ENCODE measurements at places on chromosomes 2 and 18.

GRCh38 chr18:69858897-69859296, 88.8 kb downstream of the CD226 start:
- no peak for DNase-seq

DNA sequence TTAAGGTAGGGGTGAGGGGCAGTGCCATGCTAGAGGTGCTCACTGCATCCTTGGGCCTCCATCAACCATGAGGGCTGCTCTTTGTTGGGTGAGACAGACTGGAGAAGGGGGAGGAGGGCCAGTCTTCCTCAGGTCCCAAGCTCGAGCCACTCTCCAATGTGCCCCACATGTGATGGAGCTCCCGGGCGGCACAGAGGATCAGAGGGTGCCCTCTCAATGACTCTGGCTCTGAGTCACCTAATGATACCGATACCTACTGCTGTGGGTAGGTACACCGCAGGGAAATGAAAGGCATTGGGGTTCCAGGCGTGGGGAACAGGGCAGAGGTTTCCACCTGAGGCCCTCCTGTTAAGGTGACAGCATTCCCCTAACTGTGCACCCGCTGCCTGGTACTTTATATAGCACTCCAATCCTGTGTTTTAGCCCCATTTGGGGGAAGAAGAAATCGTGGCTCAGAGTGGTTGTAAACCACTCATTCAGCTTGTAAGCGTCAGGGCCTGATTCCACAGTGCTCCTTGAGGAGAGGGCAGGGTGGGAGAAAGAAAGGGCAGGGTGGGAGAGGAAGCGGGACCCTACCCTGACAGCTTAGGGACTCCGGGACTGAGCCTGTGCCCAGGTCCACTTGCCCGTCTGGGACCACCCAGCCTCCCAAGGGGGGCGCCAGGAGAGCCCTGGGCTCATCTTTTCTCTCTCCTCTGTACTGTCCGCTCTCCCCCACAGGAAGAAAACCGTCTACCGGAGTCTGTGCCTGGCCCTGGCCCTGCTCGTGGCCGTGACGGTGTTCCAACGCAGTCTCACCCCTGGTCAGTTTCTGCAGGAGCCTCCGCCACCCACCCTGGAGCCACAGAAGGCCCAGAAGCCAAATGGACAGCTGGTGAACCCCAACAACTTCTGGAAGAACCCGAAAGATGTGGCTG, 1.8 kb downstream of the B3GNT7 start:
- DNase-seq, result no peak

GRCh38 chr2:221674446-221674845, 102.3 kb upstream of the EPHA4 start:
- DNase-seq, result no peak

- no peak for DNase-seq
These were observed 2.4 kb upstream of the CTDP1 start for GRCh38 chr18:79677221-79677620.

GRCh38 chr2:189683348-189683747, 8.9 kb downstream of the ANKAR start:
- no peak for DNase-seq

DNA sequence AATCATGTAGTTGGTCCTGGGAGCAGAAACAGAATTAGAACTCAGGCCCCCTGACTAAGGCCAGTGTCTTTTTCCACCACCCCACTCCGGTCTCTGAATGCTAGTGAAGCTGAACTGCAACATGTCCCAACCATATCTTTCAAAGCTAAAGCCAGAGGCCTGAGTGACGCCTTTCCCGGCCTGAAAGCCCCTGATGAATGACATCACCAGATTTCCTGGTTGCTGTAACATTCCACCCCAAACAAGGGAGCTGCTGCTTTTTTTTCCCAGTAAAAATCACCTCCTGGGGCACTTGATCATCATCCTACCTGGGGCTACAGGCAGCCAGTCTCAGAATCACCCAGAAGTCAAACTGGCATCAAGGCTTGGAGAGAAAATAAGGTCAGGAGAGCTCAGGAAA, 162.7 kb downstream of the ARL4C start:
- no peak for DNase-seq

DNA sequence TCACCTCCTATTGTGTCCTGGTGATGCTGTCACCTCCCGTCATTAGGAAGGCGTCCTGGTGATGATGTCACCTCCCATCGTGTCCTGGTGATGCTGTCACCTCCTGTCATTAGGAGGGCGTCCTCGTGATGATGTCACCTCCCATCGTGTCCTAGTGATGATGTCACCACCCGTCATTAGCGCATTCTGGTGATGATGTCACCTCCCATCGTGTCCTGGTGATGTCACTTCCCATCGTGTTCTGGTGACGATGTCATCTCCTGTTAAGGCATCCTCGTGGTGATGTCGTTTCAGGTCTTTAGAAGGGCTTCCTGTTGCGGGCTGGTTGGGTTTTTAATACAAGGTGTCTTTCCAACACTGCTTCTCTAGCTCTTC, 40.7 kb downstream of the CTDP1 start:
- no peak for DNase-seq

DNA sequence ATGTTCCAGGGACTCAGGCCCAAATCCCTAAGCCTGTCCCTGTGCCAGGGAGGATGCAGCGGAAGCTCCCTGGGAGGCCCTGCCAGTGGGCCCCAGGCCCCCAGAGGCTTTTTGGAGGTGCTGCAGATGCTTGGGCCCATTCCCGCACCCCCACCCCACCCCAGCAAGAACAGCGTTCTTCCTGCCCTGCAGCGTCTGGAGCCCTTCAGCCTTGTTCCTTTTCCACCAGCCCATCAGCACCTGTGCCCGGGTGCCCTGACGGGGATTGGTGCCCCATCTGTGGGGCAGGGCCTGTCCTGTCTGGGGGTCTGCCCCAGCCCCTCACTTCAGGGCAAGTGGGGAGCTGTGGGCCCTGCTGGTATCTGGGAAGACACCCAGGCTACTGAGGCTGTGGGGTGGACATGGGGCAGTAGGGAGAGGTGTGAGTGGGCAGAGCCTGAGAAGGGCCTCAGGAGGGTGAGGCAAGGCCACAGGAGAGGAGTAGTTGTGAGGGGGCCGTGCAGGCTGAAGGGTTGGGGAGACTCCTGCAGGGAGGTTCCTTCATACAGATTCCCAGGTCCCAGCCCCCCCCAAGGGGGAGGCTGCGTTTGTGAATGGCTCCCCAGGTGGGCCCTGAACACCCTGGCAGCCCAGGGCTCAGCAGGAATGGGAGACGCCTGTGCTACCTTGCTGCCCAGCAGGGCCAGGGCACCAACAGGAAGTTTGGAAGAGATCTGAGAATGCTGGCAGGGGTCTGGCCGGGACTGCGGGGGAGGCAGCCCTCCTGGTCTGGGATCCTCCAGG, 2.4 kb downstream of the RNPEPL1 start:
- DNase-seq, result no peak

GRCh38 chr2:44745922-44746766, 195.4 kb upstream of the SIX3 start:
- no peak for DNase-seq

GRCh38 chr18:23926571-23926970, 88.0 kb upstream of the TTC39C start:
- no peak for DNase-seq

DNA sequence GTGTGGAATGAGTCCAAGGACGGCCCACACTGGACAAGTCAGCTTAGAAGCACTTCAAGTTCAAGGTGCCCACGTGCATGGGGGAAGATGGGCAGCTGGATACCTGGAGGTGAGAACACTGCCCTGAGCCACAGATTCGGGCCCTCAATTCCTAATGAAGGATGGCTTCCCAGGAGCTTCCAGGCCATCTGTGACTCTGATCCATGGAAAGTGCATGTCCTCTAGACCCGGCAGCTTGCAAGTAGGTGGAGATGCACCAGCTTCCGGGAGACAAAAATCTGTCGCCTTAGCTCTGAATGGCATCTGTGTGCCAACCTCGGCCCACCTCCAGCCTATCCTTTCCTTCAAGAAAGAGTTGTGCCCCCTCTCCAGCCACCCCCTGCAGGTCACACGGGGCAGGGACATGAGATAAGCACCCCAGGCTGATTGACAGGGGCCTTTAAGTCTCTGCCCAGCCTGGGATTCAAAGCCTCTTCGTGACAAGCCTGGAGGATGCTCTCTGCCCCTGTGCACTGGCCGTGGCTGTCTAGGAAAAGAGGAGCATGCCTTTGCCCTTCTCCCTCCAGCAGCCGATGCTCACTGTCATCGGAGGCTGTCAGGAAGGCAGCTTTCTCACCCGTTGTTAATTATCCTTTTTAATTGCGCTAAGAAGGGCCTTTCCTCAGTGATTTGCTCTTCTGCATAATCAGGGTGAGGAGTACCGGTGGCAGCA, 65.5 kb downstream of the BIN1 start:
- DNase-seq, result peak; percentile 33

DNA sequence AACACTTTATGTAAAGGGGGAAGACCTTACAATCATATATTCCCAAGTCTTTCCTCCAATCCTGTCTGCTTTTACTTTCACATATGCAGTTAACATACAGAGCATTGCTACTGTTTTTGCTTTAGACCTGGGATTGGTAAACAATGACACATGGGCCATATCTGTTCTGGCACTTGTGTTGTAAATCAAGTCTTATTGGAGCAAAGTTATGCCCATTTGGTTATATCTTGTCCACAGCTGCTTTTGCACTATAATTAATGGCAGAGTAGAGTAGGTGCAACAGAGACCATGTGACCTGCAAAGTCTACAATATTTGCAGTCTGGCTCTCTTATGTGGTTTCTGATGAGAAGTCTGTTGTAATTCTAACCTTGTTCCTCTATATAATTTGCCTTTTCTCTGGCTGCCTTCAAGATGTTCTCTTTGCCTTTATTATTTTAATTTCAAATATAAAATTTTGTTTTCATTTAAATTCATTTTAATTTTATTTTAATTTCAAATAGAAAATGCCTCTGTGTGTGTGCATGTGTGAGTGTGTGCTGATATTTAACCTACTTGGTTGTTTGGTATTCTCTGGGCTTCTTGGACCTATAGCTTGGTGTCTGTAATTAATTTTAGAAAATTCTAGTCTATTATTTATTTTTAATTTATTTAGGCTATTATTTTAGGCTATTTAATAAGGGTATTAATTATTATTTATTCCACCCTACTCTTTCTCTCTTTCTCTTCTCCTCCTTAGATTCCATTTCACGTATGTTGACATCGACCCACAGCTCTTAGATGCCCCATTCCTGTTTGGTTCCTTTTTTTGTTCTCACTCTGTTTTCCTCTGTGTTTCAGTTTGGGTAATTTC, 16.8 kb upstream of the LPIN1 start:
- no peak for DNase-seq

DNA sequence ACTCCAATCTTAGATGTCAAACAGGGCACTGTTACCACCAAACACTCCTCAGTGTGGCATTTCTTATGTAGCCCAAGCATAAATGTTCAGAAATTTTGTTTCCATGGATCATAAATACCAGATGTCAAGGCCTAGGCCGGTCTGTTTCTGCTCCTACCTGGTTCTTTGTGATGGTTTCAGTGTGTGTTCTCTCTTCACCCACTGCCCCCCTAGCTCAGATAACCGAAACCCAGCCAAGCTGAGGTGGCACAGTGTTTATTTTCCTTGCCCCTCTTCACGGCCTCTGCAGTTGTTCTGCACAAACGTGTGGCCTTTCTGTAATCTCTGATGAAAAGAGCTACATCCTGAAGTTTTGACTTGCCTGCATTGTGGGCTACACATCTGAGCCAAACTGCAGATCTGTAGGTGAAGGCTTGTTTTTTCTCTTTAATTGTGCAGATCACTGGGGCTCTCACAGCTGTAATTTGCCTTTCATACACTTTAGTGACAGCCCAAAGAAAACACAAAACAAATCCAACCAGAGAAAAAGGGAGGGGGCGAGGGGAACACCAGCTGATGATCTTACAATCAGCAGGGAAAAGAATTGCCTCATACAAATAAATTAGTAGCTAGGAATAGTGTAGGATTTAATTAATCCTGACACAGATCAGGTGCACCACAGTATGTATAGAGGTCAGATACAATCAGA, 99.1 kb downstream of the NRP2 start:
- no peak for DNase-seq

DNA sequence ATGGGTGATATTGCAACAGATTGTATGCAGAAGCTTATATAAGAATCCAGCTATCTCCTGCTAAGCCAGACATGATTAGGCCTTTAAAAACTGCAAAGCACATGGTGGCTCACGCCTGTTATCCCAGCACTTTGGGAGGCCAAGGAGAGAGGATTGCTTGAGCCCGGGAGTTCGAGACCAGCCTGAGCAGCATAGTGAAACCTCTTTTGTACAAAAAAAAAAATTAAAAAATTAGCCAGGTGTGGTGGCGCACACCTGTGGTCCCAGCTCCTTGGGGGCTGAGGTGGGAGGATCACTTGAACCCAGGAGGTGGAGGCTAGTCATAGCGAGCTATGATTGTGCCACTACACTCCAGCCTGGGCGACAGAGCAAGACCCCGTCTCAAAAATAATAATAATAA, 204.6 kb downstream of the TNS1 start:
- no peak for DNase-seq

DNA sequence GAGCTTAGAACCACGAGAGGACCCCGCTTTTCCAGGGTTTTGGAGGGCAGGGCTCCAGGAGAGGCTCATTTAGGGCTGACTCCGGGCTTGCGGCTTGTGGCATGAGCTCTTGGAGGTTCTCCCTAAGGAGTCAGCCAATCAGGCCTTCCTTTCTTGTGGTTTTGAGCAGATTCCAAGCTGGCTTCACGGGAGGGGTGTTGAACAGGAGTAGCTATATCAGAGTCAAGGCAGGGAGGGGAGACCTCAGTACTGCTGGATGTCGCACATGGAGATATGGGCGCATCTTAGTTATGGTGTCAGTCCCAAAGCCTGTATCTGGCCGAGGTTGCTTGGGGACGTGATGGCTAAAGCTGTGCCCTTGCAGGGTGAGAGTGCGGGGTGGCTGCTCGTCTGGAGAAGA, 98.6 kb downstream of the AGAP1 start:
- no peak for DNase-seq

DNA sequence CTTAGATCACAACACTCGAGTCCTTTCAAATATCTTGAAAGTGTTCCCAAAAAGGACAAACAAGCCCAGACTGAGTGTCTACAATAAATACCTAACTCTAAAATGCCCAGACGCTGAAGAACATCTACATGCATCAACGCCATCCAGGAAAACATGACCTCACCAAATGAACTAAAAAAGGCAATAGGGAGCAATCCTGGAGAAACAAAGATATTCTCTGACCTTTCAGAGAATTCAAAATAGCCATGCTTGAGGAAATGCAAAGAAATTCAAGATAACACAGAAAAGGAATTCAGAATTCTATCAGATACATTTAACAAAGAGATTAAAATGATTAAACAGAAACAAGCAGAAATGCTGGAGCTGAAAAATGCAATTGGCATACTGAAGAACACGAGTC, 61.2 kb upstream of the CHN1 start:
- DNase-seq, result no peak

DNA sequence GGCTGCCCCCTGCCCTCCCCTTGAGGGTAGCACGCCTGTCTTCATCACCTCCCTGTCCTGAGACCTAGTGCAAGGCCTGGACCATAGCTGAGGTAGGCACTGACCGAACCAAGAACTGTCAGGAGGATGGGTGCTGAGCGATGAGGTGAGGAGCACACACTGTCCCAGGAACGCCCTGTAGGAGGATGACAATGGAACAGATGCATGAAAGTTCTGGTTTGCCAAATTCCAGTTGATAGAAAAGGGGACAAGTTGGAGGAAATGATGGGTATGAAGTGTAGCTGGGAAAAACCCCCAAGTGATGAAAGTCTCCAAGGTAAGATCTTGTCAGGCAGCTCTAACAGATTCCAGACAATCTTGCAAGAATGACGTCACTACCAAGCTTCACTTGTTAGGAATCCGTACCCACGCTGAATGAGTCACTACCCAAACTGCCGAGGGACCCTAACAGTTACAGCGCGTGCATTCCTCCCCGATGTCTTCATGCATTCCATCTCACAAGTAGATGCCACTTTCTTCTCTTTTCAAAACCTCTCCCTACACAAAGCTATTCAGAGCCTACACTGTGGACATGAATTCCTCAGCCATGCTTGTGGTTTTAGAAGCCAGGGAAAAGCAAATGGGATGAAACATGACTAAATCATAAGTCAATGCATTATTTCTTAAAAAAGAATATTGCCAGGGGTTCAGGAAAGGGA, 27.6 kb downstream of the MRPL33 start:
- no peak for DNase-seq
